ENCODE measurements at places on chromosomes 16 and 17.

- no peak for DNase-seq
These were observed 69.1 kb downstream of the KSR1 start for GRCh38 chr17:27525316-27525715.

DNA sequence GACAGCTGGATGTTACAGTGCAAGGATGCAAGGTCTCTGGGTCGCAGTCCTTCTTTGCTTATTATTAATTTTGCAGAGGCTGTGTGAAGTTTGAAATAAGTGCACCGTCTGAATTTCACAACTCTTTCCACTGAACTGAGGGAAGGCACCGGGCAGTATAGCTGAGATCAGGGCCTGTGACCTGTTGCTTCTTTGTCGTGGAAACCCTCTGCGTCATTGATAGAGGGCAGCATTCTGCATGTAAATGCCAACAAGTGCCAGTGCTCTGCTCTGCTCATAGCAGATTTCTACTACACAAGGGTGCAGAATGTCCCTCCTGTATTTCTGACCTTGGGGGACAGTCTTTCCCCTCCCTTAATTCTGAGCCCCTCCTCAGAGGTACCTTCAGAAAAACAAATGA, 26.0 kb downstream of the CD300LF start:
- no peak for DNase-seq

DNA sequence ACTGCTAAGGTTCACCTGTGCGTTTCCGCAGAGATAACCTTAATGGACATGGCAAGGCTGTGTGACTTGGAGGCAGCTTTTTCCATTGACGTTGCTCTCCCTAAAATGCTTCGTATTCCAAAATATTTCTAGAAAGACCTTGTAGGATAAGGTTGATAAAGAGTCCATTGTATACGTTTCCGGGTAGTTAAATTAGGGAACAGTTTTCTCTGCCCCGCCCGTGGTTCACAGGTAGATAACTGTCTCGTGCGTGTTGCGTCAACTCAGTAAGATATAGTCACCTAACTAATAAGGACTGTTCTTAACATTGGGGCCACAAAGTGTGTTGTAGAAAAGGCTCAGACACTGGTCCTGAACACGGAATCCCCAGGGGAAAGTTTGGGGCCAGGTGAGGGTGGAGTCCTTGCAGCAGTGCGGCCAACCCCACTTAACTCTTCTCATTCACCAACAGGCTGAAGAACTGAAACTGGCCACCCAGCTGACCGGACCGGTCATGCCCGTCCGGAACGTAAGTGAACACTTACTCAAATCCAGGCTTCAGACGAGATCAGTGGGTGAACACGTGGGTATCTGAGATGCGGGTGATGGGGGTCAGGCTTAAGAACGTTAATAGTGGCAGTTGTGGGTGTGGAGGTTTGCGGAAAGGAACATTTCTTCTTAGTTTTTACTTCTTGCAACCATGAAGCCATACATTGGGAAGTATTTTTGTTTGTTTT, 1.6 kb downstream of the RPL13 start:
- DNase-seq = no peak

DNA sequence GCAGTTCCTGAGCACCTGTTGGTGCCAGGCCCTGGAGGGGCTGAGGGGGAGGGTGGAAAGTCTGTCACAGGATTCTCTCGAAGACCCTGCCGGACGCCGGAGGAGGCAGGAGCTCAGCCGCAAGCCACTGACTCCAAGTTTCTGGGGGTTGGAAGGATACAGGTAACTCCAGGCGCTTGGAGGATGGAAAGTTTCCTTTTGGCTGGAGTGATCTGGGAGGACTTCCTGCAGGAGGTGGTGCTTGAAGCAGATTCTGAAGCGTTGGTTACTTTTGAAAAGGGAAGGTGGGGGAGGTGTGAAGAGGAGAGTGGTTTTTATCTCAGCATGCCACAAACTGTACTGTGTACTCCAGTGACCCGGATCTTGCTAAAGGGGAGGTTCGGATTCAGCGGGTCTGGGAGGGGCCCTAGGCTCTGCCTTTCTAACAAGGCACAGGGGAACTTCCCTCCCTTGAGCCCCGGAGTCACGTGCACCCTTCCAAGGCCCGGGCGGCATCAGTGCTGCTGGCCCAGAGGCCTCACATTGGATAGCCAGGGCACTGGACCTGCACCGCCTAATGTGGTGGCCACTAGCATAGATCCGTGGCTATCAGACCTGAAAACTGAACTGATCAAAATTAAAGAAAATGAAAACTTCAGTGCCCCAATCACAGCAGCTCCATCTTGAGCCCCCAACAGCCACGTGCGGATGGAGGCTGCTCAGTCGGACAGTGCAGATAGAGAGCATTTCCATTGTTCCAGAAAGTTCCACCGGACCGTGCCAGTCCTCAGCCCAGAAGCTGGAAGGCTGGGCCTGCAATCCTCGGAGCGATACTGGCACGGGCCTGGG, 42.2 kb upstream of the GSE1 start:
- no peak for DNase-seq

- DNase-seq = no peak
These were observed 100.2 kb upstream of the CDH11 start for GRCh38 chr16:65222049-65222448.

DNA sequence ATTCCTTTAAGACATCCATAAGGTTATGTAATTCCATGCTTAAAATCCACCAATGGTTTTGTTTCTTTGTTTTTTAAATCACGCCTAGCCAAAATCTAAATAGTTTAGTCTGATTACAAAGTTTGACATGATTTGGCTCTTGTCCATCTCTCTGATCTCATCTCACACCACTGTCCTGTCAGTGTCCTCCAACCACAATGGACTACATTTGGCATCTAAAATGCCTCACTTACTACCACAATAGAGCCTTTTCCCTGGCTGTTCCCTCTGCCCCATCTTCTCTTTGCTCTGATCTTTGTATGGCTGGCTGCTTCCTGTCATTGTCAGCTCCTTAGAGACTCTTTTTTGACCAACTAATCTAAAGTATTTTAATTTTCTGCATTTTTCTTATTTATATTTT, 157.2 kb downstream of the MYO1D start:
- no peak for DNase-seq

DNA sequence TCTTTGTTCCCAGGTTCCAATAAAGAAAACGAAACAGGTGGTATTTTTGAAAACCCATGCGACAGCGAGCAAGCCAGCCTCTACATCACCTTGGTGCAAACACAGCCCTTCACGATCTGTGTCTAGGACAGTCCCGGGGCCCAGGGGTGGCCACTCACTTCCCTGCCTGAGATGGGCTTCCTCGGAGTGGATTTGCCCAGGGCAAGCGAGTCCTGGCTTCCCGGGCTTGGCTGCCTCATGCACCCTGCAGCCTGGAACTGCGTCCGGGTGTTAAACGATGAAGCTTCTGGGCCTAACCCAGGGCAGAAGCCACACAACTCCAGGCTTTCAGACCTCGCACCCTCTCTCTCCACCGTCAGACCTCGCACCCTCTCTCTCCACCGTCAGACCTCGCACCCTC, 66.0 kb downstream of the RPH3AL start:
- DNase-seq = no peak

DNA sequence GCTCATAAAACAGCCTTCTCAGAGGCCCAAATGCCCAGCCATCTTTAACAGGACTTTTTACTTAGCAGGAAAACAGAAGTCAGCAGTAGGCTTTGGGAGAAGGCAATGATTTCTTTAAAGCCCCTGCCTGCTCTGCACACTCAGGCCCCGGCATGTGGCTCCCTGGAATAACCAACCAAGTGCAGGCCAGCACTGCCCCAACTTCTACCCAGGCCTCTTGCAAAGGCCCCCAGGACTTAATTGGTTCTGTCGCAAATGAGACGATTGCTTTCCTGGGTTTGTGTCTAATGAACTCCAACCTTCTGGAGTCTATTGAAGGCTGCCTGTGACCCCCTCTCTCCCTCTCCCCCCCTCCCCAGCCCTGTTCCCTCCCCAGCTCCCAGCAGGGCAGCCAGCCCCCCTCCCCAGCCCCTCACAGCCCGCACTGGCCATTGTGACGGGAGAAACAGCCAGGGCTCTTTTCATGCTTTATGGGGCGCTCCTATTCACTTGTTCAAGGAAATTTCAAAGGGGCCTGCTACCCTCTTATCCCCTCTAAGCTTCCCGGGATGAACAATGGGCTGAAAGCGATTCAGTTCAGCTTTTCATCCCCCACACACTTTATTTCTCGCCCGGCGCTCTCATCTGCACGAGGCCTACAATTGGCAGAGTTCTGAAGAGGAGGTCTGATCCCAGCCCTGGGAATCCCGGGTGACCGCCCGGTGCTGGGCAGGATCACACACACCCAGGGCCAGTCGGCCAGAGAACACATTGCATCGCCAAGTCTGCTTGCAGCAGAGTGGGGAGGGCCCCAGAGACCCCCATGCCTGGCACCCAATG, 15.5 kb downstream of the AXIN2 start:
- no peak for DNase-seq

DNA sequence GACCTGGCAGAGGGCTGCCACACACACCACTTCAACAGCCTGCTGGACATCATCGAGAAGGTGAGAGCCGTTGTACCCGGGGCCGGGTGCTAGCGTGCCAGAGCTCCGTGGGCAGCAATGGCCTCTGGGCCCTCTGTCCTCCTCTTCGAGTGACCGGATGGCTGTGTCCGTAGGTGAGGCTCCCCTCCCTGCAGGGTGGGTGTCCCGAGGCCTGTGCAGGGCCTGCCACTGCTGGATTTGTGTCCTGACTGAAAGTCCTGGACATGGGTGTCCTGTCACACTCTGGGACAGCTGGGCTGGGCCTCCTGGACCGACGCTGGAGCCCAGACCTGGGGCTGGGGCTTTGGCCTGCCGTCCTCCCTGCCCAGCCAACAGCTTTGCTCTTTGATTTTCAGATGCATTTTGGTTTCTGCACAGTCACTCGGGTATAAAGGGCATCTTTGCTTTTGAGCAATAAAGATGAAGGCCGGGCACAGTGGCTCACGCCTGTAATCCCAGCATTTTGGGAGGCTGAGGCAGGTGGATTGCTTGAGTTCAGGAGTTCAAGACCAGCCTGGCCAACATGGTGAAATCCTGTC, 16.7 kb downstream of the TSC2 start:
- no peak for DNase-seq

DNA sequence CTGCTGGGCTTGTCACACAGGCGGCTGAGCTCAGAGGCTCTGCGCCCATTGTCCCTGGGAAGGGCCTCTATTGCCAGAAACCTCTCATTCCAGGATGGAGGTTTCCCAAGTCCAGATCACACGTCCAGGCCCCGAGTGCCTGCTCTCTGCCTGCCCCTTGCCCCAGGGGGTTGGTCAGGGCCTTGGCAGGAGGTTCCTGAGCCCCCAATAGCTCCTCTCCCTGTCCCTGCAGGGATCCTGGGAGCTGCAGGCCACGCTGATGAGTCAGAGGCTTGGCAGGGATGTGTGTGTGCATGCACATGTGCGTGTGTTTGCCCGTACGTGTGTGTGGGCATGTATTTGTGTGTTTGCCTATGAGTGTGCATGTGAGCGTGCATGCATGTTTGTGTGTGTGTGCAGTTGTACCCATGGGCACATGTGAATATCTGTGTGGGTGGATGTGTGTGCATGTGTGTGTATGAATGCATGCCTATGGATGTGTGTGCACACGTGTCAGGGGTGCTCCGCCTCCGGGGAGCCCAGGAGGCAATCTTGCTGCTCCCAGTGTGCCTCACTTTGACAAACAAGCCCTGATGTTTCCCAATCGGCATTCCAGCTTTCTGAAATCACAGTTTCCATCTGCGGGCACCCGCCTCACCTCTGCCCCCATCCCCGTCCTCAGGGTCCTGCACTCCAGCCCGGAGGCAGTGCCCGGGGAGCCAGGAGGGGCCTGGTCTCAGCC, 98.4 kb upstream of the GSE1 start:
- DNase-seq = peak; percentile 99

GRCh38 chr16:67190041-67190440, at the start of gene EXOC3L1:
Gene EXOC3L1, minus strand, starts transcription at chr16:67190136. Its CDS starts 460 bp downstream, at chr16:67189676.
- no peak for DNase-seq

DNA sequence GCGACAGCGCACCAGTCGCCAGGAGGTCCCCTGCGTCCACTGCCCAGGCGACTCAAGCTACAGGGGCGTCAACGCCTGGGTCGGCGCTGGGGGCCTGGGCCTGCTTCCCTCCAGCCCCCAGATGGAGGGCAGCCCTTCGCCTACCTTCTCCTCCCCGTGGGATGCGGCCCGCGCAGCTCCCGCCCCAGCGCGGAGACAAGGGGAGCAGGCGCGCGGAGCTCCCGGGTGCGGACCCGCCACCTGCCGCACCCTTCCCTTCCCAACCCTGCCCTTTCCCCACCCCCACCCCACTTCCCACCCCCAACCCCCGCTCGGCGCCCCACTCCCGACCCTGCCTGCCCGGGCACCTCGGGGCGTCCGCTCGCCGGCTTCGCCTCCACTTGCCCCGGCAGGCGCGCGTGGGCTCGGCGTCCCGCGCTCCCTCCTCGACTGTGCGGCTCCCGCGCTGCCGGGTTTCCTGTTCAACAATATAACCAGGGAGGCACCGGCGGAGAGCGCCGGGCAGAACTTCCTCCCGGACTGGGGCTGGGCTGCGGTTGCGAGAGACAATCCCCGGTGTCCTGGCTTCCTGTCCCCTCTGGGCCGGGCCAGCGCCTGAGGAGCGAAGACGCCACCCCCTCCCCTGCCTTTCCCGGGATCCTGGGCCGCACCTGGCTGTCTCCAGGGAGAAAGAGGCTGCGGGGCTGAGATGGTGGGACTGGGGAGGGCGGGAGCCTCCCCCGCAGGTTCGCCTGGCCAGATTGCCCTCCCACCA, at the start of gene ARHGAP27:
Gene ARHGAP27 (minus strand): TSS at position 466 of the 754 bp plus-strand sequence. CDS start 2,591 bp downstream, outside the sequence.
- peak; percentile 59 for DNase-seq

- DNase-seq = no peak
These were observed 103.8 kb upstream of the NOL11 start for GRCh38 chr17:67613961-67614360.

DNA sequence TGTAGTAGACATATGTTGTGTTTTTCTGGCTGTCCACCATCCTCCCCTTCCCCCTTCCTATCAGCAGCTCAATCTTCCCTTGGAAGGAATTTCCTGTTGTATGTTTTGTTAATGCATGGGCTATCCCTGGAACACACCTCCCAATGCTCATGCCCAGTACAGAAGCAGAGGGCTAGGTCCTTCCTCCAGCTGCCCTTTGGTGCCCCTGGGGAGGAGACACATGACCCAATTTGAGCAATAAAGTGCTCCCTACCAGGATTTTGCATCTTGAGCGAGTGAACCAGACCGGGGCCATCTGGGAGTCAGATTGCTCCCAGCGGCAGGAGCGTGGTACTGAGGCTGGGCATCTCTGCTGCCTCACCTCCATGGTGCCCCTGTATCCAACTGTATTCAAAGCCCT, 141.5 kb upstream of the MED13 start:
- peak; percentile 61 for DNase-seq

DNA sequence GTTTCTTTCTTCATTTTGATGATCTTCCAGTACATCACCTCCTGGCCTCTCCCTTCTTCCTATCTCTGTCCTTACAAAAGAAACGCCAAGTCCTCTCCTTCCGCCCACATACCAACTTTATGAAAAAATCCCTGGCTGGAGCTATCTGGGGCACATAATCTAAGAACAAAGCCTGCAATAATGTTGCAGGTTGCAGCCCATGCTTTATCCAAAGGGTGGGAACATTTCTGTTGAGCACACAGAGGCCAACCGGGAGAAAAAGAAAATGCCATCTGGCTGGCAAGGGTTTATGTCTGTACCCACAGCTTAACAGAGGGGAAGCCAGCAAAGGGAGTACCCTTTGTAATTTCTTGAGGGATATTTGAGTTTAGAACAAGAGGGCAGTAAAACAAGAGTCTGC, 409.6 kb downstream of the SOX9 start:
- DNase-seq = no peak

GRCh38 chr16:31107465-31107867, 720 bp upstream of the BCKDK start:
- no peak for DNase-seq

GRCh38 chr16:49200223-49200820, 81.3 kb downstream of the CBLN1 start:
- DNase-seq = no peak

Data from EH (cell line).